ENCODE measurements at places on chromosomes 5 and 9.

- DNase-seq: no peak
Observed at GRCh38 chr9:115640887-115641286, 512.7 kb upstream of the PAPPA start.

- DNase-seq: no peak
Observed at GRCh38 chr5:139669662-139670368, 21.7 kb downstream of the CXXC5 start.

- DNase-seq: no peak
Observed at GRCh38 chr5:127112347-127112864, 39.1 kb upstream of the C5orf63 start.

GRCh38 chr9:16294133-16294770, 576.2 kb downstream of the BNC2 start:
- DNase-seq: no peak

DNA sequence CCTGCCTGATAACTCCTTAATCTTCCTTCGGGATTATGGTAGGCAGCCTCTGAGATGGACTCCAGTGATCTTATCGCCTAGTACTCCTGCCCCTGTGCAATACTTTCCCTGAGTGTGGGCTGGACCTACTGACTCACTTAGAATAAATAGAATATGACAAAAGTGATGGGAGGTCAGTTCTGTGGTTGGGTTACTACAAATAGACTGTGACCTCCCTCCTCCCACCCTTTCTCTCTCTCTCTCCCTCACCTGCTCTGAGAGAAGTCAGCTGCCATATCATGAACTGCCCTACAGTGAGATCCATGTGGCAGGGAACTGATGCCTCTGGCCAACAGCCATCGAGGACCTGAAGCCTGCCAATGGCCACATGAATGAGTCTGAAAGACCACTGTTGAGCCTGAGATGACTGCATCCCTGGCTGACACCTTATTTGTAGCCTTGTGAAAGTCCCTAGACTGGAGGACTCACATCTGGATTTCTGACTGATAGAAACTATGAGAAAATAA, 31.7 kb downstream of the NRG2 start:
- DNase-seq: no peak

GRCh38 chr5:989961-990530, 18.6 kb upstream of the NKD2 start:
- no peak for DNase-seq

- DNase-seq: no peak
Observed at GRCh38 chr9:70480405-70480980, 66.0 kb upstream of the KLF9 start.

- DNase-seq: no peak
Observed at GRCh38 chr9:120252248-120252647, 327.7 kb downstream of the CDK5RAP2 start.

DNA sequence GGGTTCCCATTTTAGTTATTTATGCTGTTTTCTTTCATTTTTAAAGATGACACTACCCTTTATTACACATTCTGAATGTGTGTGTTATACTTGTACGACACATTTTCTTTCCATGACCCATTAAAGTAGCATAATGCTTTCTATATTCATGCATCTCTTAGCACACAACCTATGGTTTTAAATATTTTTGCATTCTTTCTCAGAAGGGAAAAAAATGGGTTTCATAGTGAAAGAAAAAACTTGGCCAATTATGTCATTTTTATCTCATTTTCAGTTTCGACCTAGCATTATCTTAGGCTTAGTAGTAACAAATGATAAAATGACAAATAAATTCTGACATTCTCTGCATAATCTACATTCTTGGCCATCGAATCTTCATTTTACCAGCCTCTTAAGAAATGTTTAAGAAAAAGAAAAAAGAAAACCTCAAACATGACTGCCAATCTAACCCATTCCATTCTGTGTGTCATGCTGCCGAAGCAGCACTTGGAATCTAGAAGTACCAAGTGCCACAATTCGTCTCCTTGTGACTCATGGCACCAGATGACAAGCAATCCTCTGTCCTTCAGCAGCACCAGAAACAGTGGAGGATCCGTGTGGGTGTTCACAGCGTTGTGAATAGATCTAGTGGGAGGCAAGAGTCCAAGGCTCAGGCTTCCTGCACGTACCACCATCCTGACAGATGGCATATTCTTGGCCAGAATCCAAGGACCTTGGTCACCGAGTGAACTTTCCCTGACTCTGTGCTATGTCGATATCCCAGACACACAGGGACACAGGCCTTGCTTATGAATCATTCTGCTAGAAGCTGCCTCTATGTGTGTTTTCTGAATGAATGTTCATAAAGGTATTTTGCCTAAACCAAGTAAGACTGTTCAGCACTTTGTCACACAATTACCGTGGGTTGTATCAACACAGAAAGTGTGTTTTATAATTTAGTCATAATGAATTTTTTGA, 502.7 kb downstream of the NR2F1-AS1 start:
- DNase-seq: no peak

- DNase-seq: no peak
Observed at GRCh38 chr9:124452841-124453585, 2.8 kb downstream of the ADGRD2 start.

DNA sequence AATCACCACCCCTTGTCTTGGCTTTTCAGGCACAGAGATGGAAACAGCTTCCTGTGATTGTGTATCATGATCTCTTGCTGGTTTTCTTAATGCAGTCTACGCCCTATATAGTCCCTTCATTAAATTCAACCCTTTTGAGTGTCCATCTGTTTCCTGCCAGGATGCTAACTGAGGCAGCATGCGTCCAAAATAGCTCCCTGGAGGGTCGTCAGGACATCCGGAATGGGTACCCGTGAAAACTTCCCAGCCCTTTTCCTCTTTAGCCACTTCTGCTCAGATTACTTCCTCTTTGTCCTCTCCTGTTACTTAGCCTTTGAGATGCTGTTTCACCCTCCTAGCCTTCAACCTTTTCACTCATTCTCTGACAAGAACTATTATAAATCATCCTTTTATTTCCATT, 79.8 kb upstream of the KLF9 start:
- no peak for DNase-seq

- DNase-seq: no peak
Observed at GRCh38 chr5:36790847-36791246, 85.7 kb upstream of the NIPBL start.

GRCh38 chr5:128082551-128083032, 974 bp upstream of the SLC12A2 start:
- DNase-seq: no peak

- DNase-seq: no peak
Observed at GRCh38 chr5:112109331-112110007, 309.6 kb downstream of the EPB41L4A start.

- no peak for DNase-seq
Observed at GRCh38 chr5:128432913-128433440, 105.1 kb downstream of the FBN2 start.

DNA sequence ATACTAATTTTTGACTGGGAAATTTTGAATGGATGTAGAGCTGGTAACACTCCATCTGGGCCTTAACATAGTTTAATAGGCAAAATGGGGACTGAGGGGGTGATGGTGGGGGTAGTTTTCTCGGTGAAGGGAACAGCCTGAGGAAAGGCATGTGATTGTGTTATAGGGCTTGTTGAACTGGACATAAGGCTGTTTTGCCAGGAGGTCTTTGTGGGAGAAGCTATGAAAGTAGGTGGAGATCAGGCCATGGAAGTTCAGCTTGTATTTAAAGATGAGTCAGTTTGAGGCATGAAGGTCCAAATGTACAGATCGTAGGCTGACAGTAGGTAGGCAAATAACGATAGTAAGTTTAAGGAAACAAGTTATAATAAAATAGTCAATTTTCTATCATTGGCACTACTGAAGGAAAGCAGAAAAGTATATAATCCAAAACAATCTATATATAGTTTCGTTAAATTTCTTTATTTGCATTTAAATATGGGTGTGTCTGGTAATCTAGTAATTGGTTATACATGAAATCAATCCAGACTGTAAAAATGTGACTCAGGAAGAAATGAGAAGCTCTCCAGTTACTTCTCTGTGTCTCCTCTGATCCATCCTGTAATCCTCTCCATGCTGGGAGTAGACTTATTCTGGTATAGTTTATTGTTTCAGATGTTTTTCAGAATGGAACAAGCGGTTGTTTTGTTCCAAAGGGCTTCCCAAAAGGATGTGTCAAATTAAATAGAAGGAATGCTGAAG, 2.8 kb downstream of the CSNK1G3 start:
- DNase-seq: no peak

GRCh38 chr9:129914051-129914450, 78.8 kb downstream of the USP20 start:
- no peak for DNase-seq

GRCh38 chr5:78008356-78008967, 232.3 kb upstream of the TBCA start:
- DNase-seq: no peak

DNA sequence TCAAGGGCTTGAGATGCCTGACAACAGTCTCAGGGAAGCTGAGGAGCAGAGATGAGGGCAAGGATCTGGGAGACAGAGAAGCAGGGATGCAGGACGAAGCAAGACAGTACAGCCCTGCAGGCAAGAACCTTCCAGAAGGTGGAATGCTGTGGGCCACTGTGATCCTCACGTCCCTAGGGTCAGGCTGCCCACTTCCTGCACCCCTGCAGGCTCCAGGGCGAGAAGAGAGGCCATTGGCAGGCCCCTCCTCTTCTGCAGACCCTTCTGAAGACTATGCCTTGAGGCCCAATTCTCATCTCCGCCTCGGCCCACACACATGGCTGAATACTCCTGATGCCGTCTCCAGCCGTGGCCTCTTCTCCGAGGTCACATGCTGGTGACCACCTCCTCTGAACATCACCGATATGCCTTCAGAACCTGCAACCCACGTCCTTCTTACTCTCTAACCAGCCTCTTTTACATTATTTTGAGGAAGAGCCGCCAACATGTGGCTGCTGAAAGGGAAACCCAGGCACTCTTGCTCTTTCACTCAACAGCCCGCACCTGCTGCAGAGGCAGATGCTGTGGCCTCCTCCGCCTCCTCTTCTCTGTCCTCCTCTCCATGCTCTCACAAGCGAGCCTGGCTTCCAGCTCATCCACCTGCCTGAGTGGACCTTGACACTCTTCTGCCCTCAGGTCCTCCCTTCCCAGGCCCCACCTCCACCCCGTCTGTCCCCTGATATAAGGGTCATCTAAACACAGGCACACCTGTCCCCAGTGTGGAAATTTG, 181.5 kb downstream of the IRX2 start:
- no peak for DNase-seq

DNA sequence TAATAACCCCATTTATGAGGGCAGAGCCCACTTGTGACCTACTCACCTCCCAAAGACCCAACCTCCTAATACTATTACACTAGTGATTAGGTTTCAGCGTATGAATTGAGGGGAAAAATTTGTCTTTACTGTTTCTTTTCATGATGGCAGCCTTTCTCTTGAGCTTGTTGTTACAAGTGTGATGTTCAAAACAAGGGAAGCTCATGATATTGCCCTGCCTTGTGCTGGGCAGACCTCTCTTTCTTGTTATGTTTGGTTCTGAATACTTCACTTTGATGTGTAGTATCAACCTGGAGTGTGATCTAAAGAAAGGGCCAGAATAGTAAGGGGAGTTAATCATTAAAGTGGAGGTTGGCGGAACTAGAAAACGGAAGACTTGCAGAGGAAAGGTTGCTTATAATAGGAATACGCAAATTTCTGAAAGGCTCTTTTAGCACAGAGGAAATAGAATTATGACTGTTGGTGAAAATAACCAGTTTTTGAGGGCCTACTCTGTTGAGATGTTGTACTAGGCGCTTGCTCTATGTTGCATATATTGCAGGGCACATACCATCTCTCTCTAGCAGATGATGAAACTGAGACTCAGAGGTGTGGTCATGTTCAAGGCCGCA, 68.2 kb downstream of the MELK start:
- no peak for DNase-seq

DNA sequence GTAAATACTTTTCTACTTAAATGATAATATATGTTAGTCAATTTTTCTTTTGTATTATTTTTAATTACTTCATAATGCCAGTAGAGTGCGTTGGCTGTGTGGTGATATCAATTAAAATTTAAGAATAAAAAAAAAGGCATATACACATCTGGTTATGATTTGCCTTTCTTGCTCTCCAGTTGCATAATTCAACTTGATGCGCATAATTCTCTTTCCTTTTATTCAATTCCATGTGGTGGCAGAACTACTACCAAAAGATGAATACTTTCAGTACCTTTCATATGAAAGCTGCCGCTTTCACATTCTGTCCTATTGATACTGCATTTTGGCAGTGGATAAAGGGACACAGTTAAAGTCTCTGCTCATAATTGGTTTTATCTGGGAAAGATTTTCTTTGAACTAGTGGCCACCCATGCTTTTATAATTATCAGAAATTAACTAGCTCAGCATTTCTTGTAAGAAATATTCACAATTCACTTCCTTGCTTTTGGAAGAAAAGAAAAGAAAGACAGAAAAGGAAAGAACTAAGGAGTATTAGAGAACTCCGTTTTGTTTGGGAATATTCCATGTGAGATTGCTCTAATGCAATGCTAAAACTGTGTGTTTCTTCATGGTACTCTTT, 12.3 kb upstream of the ADGRV1 start:
- no peak for DNase-seq

DNA sequence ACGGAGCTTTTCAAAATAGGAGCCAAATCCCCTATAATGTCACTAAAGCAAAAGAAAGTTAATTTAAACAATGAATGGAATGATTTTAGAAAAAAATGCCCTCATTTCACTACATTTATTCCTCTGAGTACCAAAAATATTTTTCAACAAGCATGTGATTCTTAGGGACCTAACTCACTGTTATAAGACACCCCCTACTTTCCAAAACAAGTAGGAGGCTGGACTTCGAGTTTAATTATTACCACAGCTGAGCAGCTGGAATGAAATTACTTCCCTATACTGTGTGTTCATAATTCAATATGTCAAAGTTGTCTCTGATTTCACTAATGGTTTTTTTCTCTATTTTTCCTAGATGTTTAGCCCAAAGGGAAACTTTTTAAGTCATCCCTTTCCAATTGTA, 61.6 kb downstream of the SAXO1 start:
- DNase-seq: no peak

DNA sequence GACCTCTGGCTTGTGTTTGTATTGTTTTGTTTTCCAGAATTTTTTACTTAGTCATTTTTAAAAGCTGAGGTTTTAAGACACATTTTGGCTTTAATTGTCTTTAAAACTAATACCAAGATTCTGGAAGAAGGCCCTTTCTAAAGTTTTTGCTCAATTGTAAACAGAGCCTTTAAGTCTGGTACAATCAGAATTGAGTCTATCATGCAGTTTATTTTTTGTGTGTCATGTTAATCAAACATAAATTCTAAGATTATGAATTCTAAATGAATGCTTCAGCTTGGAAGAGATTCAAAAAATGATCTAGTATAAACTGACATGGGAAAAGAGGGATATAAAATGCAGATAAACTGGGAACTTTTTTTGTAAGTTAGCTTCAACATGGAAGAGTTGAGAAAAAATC, 882.7 kb downstream of the TLE1 start:
- DNase-seq: no peak

GRCh38 chr9:22278426-22278825, 168.2 kb upstream of the DMRTA1 start:
- no peak for DNase-seq
